ENCODE measurements at places on chromosomes 3 and 15.
A peak's percentile ranks its signal among the peaks of the same experiment; 100 is the strongest.

DNA sequence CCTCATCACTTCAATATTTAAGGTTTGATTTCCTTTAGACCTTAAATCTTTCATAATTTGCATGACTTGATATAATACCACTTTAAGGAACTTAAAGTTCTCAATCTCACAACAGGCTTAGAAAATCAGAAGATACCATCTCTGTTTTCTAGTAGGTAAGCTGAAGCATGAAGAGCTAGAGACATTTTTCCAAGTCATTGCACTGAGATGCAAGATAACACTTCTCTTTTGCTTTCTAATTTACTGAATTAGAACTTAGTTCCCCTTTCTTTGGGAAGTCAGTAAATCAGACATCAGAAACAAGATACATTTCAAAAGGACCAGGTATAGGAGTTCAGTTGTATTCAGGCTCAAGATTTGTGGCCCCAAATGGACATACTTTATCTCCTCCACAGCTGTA is 79.7 kb downstream of the DZIP3 start:
- DNase-seq = no peak

DNA sequence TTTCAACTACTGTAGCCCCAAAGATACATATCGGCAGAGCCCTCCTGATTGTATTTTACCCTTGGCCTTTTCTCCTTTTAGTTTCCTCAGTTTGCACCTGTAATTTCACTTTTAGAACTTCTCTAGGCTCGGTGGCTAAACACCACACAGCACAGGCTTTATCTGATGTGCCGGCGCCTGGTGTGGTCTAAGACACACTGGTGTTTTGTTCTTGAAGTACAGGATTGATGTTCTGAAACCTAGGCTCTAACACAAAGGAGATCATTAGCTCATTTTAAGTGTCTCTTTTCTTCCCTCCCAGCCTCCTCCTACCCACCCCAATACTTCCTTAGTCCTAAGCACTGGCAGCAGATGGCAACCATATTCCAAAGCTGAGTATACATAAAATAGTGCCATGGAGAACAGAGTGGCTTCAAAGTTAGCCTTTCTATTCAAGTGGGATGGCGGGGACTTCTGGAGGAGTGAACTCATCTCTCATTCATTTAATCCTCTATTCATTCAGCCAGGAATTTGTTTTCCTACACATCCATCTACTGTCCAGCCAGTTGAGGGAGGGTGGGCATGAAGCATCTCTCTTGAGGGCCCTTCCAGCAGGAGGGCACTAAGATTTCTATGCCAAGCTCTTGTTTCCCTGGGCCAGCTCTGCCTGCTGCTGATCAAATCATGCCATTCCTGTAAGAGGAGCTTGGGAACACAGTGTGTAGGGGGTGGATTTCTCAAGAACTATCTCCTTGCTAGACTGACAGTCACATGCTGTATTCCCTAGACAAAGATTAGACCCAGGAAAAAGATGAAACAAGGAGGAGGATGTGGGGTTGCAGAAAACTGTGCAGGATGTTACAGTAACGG is 71.2 kb downstream of the TIGIT start:
- no peak for DNase-seq

- DNase-seq = no peak
Measured at GRCh38 chr3:168885028-168885427, 778.5 kb downstream of the MECOM start.

DNA sequence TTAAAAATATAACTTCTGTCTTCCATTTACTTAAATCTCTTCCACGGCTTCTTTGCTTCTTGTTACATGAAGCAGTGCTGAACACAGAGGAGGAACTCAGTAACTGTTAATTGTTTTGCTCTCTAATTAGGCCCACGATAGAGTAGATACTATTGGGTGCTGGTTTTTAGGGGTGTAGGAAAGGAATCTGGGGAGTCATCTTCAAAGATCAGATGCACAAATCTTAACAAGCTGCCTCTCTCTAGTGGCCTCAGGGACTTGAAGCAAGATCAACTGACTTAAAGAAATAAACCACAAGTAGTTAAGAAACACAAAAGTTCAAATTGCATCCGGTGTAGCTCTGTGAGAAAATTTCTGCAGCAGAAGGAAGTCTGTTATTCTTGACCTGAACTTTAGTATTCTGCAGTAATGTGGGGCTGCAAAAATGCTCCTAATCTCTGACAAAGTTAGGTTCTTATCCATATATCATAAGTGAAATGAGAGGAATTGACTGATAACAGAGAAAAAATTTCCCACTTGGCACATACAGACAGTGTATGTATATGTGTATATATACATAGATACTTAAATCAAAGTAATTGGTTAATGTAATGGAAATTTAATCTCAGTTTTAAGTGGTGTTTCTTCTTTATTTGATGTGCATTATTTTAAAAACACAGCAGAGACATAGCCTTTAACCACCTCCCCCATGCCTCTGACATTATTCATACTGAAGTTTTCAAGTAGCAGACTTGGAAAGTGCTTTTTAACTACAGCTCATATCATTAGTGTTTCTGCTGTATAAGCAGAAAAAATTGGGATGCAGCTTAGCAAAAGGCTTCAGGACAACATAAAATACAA is 51.8 kb downstream of the CHST2 start:
- DNase-seq = no peak

DNA sequence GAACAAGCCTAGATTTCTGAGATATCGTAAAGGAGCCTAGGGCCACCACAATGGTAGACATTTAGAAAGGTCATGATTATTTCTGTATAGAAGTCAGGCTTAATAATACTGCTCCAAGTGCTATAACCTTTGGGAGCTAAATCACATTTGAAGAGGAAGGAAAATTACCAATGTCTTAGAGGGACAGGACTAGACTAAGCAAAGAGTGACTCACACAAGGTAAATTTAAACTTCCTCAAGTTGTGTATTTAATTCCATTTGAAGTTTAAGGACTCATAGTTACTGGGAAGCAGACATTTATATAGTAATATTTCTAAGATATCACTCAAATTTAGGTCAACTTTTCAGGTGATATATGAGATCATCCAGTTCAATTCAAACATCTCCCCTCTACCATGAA is 227.6 kb upstream of the MME start:
- no peak for DNase-seq

DNA sequence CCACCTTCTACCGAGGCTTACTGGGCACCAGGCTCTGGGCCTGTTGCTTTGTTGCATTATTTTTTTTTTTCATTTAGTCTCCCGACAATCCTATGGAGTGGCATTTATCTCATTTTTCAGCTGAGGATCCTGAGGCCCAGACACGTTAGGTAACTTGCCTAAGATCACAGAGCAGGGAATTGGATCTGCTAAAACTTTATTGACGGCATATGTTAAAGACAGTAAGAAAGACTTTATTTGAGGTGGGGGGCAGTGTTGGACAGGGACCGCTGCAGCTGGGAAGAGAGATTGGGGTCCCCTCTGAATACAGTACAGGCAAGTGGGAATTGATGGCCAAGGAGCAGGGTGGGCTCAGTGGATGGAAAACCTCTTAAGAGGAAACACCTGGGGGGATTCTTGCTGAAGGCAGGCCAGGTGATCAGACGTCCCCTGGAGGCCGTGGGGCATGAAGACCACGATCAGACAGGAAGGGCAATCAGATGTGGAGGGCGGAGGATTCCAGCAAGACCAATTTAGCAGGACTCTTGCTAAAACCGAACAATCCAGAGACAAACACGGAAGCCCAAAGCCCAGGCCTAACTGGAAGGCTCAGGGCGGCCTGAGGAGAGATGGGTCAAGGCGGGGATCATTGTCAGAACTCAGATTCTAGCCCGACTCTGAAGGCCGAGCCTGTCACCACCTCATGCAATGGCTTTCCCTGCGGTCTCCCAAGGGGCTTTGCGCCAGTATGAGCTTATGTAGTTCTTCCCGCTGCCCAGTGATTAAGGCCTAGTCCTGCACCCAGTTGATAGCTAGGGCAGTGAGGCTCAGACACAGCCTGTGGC is 53.7 kb downstream of the RGMA start:
- DNase-seq = no peak

GRCh38 chr15:25247407-25248038 is 191.3 kb downstream of the UBE3A start:
- no peak for DNase-seq

- DNase-seq = no peak
Measured at GRCh38 chr3:187398955-187399354, 30.8 kb downstream of the RTP4 start.

- no peak for DNase-seq
Measured at GRCh38 chr15:62962101-62962995, 80.2 kb upstream of the TPM1 start.

- no peak for DNase-seq
Measured at GRCh38 chr3:151120409-151120808, 34.9 kb downstream of the MED12L start.

GRCh38 chr3:176696816-176697215 is 500.5 kb downstream of the TBL1XR1 start:
- no peak for DNase-seq

DNA sequence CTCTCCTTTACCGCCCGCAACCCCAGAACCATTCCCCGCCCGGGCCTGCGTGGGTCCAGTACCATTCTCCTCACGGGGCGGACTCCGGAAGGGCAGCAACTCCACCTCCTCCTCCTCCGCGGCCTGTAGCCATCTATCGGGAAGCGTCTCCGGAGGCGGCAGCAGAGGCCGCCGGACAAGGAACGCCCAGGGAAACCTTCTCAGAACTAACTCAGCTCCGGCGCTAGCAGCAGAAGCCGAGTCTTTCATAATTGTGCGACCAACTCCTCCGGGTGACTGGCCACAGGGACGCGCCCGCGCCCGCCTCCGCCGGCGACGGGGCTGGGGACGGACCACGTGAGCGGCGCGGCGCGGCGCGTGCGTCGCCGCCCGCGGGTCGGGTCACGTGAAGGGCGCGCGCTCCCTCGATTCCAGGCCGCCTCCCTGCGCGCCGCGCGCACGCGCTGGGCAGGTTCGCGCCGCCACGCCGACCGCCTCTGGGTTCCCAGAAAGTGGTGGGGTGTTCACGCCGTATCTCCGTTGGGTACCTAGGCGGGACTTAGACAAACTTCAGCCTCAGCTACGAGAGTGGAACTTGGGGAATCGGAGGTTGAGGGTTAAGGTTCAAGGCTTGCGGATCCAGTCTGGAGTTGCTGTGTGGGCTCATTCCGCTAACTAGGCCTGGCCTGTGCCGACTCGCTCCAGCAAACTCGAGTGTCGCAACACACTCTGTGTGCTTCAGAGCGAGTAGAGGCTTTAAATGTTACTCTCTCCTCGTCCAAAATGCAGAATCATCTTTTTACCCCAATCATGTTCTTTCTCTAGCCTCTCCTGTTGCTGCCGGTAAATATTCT is at the start of gene TRPM7:
TRPM7 (minus strand) TSS at position 329 of the 833 bp plus-strand sequence; CDS start at position 65, 264 bp downstream.
- DNase-seq = peak; percentile 95

DNA sequence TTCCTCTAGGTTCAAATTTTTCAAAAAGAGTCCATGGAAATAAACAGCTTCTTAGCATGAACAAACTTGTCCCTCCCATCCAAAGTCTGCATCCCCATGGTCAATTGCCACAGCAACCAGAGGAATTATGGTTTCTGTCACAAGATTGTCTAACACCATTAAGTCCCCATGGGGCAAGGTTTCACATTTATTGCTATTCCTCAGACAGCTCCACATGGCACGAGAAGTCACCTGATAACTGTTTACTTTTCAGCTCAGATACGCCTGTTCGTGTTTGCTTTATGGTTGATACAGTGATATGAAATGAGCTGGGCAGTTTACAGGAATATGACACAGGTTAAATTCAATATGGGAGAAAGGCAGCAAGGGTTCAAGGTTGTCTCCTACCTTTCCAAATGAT is 37.9 kb upstream of the MUC13 start:
- peak; percentile 84 for DNase-seq

GRCh38 chr3:150144191-150144708 is 173.6 kb upstream of the PFN2 start:
- no peak for DNase-seq

DNA sequence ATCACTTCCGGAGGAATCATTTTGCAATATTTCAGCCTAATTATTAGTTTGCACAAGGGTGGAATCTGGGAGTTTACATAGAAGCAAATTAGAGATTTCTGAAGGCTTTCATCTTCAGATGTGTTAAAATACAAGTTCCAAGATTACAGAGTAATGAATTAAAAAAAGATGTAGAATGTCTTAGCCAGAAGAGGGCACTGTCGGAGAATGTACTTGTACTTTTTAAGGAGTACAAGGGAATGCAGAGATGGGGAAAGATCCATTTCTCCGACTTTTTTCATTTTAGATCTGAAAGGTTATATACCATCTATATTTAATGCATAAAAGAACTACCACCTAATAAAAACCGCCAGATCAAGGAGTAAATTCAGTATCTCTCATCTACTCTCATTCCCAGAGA is 43.1 kb upstream of the WDR5B start:
- peak; percentile 58 for DNase-seq

- no peak for DNase-seq
Measured at GRCh38 chr3:161550491-161551195, 54.0 kb downstream of the OTOL1 start.

GRCh38 chr3:57757642-57758297 is 1.7 kb downstream of the SLMAP start:
- DNase-seq = peak; percentile 30

DNA sequence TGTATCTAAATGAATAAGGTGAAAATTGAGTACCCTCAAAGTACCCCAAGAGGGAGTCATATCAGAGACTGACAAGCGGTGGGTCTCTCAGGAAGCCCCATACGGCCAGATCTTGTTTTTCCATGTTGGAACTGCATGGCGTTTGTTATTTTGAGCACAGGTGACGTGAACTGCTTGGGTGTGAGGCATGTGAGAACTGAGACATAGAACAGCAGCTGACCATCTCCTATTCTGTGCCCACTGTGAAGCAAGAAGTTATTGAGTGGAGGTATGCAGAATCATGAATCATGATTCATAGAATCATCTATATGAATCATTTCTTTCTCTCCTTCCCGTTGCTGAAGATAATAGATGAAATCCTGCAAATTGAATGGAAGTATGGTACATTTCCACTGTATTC is 4.6 kb downstream of the VPS8 start:
- DNase-seq = no peak

DNA sequence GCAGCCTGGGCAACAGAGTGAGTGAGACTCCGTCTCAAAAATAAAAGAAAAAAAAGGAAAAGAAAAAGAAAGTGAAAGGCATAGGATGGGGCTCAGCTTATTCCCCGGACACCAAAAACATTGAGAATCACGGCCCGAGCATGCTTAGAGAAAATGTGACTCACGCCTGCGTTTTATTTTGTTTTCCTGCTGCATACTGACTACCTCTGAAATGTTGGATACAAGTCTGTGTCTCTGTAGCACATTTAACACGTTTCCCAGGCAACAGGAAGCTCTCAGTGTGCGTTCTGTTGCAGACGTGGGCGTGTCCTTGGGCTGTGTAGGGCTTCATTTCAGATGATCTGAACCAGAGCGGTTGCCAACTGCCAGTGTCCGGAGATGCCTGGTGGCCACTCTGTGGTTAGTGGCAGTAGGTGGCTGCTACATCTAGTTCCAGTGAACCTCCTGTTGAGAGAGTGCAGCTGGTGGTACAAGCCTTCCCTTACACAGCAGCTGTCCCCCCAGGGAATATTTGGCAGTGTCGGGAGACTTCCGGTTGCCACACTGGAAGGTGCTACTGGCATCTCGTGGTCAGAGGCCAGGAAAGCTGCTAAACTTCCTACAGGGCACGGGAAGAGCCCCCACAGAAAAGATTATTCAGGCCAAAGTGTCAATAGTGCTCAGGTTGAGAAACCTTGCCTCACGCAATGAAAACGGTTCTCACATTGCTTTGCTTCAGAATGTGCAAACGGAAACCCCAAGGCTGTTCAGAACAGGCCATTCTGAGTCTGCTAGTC is 3.0 kb downstream of the SLC51A start:
- peak; percentile 77 for DNase-seq
